ENCODE measurements at places on chromosomes 7 and 10.

GRCh38 chr7:96709381-96710228, at the start of gene SEM1:
TSS of gene SEM1 (minus strand) at chr7:96709846. CDS start at chr7:96709763, 83 bp downstream.
- DNase-seq: peak; percentile 37

DNA sequence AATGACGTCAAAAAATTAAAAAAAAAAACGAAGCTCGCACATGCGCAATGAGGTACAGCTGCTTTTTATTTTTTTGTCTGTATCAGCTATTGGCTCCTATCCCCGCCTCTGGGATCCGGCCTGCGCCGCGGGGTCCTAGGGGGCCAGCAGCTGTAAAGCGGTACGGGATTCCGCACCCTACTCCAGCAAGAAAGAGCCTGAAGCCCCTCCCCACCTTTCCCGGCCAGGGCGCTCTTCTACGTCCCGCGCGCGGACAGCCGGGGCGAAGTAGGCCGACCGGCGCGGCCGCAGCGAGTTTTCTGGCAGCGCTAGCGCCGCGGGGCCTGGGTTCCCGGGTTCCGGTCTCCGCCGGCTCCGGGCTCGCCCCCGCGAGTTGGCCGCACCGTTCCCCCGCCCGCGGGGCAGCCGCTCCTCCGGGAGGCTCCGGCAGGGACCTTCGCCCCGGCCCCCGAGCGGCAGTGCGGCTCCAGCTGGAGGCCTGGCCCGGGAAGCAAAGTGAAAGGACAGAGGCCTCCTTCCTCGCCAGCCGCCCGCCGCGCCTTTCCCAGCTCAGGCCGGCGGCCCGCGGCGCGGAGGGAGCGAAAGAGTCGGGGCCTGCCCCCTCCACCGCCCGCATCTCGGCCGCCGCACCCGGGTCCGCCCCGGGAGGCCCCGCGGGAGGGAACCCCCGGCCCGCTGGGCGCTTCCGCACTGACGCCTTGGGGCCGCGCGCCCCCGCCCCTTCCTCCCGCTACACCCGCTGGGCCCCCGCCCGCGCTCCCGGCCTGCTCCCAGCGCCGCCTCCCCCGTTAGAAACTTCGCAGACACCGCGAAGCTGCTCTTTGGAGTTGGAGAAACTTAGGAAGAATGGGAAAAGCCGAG, 4.7 kb upstream of the SPAG6 start:
- no peak for DNase-seq

GRCh38 chr7:18421297-18422002, 74.1 kb upstream of the HDAC9 start:
- DNase-seq: no peak

- no peak for DNase-seq
These were observed 17.7 kb downstream of the CLIP2 start for GRCh38 chr7:74306730-74307469.

DNA sequence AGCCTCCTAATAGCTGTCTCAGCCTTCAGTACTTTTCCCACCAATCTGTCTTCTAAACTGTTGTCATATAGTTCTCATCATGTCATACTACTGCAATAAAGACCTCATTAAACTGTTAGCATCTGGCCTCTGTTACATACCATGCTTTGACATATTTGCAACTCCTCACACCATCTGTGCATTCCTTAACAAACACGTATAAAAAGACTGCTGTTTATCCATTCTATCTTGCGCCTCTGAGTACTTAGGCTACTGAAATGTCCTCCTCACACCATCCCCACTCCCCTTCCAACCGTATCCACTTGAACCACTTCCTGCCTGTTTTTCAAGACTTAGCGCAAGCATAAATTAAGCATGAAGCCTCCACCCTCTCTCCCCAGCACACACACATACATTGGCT, 41.6 kb downstream of the SLC16A9 start:
- no peak for DNase-seq
